ENCODE measurements at places on chromosomes 3 and 15.

DNA sequence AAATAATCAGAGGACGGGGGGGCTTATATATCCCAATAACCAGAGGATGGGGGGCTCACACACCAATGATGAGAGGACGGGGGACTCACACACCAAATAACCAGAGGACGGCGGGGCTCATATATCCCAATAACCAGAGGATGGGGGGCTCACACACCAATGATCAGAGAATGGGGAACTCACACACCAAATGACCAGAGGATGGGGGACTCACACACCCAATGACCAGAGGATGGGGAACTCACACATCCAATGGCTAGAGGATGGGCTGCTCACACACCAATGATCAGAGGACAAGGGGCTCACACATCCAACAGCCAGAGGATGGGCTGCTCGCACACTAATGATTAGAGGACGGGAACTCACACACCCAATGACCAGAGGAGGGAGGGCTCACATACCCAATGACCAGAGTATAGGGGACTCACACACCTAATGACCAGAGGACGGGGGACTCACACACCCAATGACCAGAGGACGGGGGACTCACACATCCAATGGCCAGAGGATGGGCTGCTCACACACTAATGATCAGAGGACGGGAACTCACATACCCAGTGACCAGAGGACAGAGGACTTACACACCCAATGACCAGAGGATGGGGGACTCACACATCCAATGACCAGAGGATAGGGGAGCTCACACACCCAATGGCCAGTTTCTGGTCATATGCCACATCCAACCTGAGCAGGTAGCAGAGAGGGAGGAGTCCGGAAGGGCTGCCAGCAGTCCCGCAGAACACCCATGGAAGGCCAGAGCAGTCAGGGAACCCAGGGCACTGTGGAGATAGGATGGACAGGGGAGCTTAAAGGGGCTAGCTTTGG, 10.6 kb downstream of the RAB6B start:
- no peak for DNase-seq

DNA sequence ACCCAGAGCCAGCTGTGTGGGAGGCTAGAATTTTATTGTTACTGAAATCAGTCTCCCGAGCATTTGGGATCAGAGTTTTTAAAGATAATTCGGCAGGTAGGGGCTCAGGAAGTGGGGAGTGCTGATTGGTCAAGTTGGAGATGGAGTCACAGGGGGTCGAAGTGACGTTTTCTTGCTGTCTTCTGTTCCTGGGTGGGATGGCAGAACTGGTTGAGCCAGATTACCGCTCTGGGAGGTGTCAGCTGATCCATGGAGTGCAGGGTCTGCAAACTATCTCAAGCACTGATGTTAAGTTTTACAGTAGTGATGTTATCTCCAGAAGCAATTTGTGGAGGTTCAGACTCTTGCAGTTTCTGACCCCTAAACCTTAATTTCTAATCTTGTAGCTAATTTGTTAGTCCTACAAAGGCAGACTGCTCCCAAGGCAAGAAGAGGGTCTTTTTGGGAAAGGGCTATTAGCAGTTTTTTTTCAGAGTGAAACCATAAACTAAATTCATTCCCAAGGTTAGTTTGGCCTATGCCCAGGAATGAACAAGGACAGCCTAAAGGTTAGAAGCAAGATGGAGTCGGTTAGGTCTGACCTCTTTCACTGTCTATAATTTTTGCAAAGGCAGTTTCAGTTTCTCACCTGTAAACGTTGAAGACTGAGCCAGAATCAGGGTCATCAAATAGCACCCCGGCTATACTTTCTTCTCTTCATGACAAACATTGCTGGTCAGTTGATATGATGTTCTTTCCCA, 28.2 kb downstream of the FLNB start:
- DNase-seq, result no peak

DNA sequence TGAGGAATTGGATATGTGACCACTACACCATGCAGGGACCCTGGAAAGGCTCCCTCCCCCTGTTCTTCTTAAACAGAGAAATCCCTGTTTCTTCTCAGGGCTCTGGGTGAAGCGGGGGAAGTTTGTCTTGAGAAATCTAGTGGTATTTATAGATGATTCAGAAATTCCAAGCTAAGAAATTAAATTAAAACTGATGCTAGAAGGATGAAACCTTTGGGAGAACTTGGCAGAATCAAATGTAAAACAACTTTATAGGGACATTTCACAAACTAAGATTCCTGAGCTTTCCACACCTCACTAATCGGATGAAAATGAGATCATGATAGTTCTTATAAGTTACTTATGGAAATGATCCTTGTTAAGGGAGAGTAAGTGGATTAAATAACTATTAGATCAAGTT, 54.2 kb downstream of the FBXL2 start:
- no peak for DNase-seq

- DNase-seq, result no peak
Observed at GRCh38 chr15:71131601-71132362, 16.5 kb downstream of the THSD4 start.

GRCh38 chr3:1139071-1139470, 46.2 kb downstream of the CNTN6 start:
- DNase-seq, result no peak

GRCh38 chr3:55686426-55687254, 199.5 kb upstream of the WNT5A start:
- DNase-seq, result no peak

DNA sequence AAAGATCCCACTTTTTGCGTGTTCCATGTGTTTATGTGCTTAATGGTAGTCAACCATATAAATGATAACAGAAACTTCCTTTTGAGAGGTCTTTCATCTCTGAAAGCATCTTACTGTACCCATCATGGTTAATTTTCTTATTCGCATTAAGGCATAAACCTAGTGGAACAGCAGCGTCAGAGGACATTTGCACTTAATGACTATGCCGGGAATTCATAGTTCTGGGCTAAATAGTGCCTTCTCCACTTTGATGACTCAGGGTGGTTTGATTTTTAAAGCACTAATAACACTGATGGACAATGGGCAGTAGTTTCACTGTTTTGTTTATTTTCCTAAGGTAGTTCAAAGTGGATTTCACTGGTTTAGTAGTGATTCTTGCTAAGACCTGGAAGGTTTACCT, 455.3 kb downstream of the DIPK2A start:
- no peak for DNase-seq

DNA sequence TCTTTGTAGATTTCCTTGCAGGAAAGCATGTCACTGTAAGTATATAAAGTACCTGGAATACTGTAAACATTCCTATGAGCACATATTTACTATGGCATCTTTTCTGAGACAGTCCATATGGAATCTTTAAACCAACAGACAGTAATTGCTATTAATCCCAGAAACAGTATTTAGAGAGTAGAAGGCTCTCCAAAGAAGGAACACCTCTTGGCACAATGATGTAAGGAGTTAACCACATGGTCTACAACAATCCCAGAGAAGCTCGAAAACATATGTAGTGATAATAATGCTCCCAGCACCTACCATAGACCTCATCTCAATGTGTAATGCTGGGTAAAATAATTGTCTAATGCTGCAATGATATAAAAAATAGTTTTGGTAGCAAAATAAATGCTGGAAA, 95.8 kb upstream of the IL12A start:
- no peak for DNase-seq

DNA sequence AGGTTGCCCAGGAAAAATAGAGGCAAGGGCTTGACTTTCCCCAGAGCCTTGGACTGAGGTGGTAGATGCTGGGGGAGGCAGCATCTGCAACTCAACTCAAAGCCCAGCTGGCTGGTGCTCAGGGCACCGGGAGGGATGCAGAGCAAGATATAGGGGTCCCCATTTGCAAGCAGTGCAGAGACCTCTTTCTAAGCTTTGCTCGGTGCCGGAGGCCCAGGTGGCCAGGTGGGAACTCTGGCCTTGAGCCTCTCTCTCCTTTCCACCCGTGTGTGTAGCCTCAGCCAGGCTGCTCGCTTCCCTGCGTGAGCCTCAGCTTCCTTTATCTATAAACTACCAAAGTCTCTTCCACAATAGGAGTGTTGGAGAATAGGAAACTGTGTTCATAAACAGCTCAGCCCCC, 36.5 kb downstream of the SLC6A6 start:
- DNase-seq, result no peak
